ENCODE measurements at places on chromosomes 12 and 14.
A peak's percentile ranks its signal among the peaks of the same experiment; 100 is the strongest.

DNA sequence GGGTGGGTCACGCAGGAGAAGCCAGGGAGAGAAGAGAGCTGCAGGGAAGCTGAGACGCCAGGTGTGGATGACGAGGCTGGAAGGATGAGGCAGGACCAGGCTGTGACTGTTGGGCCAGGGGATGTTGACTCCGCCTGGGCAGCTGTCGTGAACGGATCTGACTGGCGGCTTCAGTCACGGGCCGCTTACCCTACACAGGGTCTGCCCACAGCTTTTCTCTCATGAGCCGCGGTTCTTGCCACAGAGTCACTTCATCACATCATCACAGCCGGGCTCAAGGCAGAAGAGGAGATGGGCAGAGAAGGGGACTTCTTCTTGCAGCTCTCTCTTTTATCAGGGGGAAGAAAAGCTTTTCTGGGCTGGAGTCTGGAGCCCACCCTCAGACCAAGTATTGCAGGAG, 7.7 kb downstream of the CLBA1 start:
- no peak for DNase-seq

DNA sequence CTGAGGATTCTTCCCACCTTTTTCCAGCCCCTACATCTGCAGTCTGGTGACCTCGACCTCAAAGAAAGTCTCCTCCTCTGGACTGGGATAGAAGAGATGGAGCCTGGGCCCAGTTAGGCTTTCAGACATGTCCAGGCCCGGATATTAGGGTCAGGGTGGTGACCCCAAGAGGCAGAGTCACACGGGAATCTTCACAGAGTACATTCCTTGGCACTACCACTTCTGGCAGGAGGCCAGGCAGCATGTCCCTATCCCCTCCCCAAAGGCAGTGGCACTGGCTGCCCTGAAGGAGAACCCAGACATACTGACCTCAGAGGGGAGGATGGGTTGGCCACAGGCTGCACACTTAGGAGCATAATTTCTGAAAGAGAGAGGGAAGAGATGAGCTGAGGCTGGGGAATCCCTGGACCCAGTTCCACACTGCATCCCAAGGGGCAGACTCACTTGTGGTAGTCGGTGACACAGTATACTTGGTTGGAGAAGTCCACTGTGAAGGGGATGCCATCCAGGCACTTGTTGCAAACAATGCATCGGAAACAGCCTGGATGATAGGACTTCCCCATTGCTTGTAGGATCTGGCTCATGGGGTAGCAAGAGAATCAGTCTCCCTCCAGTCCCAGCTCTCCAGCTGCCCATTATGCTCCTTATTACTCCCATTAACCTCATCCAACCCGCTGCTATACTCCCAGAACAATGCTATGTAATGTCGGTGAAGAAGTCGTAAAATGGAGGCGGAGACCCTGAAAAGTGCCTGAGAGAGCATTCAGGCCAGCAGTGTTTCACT, 7.6 kb downstream of the AJUBA start:
- no peak for DNase-seq

- no peak for DNase-seq
These were observed 1.1 kb upstream of the CLEC2D start for GRCh38 chr12:9668161-9669018.

DNA sequence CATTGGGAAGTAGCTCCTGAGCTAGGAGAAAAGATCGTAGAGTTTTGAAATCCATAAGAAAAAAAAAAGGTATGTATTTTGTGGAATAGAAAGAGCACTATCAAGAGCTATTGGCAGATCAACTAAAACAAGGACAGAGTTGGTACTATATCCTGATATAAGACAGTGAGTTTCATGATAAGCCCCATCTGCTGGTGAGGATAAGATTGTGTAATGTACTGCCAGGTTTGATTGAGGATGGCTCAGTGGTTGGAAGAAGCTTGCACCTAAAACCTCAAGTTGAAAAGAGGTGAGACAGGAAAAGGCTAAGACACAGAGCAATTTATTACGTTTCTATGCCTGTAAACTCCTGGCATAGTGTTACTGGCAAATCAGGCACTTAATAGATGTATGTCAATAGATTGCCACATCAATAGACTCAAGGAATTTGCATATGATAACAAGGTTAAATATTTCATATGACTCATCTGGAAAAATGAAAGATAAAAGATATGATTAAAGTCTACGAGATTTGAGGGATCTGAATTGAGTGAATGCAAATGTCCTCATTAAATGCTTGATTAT, 525.6 kb downstream of the FLRT2 start:
- no peak for DNase-seq

- no peak for DNase-seq
These were observed 96.1 kb downstream of the APAF1 start for GRCh38 chr12:98741196-98741555.

DNA sequence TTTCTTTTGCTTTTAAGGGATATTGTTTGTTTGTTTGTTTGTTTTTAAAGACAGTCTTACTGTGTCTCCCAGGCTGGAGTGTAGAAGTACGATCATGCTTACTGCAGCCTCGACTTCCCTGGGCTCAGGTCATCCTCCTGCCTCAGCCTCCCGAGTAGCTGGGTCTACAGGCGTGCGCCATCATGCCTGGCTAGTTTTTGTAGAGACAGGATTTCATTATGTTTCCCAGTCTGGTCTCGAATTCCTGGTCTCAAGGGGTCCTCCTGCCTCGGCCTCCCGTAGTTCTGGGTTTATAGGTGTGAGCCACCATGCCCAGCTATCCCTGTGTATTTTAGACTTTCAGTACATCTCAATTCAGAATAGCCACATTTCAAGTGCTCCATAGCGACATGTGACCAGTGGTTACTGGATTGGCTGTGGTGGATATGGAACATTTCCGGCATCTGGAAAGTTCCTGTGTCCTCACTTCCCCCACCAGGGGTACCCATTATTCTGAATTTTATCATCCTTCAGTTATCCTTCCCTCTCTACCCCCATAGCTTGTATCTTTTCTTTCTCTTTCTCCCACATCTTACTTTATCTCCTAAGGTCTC, 61.1 kb downstream of the HRK start:
- DNase-seq: no peak

DNA sequence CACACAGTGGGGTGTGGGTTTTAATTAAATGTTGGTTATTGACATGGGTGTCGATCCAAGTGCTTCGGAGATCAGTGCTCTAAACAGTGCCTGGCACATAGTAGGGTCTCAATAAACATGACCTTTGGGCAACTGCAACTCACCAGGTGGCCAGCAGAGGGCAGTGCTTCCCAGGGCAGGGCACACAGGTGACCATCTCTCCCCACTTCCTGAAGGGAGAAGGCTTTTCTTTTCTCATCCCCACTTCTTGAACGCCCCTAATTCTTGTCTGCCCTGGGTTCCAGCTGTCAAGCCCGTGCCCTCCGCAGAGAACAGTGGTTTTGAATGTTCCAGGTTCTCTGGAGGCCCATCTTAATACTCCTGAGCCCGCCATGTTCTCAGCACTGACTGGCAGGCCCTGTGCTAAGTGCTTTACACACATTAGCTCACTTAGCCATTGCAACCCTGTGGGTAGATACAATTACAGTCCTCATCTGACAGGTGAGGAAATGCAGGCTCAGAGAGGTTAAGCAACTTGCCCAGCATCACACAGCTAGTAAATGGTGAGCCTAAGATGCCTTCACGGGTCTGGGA, 16.3 kb downstream of the RAPGEF3 start:
- DNase-seq: peak; percentile 47

GRCh38 chr14:48125654-48126053, 450.2 kb upstream of the MDGA2 start:
- no peak for DNase-seq

DNA sequence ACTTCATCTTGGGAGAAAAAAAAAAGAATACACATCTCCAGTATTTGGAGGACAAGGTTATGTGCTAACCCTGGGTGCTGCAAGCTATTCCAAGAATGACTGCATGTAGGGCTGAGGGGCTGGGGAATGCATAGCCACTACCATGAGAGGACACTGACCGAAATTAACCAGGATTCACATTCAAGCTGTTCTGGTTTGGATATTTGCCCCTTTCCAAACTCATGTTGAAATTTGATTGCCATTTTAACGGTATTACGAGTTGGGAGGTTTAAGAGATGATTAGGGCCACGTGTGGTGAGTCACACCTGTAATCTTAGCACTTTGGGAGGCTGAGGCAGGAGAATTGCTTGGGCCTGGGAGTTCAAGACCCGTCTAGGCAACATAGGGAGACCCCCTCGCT, 18.5 kb upstream of the MARK3 start:
- DNase-seq: no peak

GRCh38 chr12:67989184-67989920, at the start of gene IFNG-AS1:
IFNG-AS1 (plus strand) TSS chr12:67989447.
- DNase-seq: no peak

DNA sequence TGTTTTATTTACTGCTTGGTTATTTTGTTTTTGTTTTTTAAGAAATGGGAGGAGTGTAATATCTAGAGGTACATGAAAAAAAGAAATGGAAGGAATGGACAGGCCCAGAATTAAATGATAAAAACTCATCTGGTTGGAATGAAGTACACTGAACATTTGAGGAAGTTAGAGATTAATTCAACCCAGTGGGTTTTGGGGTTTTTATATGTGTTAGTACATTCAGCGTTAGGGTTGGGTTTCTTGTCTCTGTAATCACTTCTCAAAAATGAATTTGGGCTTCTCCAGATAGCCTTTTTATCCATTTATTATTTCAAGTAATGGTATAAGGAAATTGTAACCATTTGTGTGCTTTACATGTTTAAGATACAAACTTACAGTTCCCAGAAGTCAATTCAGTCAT, 19.5 kb upstream of the NUP107 start:
- no peak for DNase-seq

DNA sequence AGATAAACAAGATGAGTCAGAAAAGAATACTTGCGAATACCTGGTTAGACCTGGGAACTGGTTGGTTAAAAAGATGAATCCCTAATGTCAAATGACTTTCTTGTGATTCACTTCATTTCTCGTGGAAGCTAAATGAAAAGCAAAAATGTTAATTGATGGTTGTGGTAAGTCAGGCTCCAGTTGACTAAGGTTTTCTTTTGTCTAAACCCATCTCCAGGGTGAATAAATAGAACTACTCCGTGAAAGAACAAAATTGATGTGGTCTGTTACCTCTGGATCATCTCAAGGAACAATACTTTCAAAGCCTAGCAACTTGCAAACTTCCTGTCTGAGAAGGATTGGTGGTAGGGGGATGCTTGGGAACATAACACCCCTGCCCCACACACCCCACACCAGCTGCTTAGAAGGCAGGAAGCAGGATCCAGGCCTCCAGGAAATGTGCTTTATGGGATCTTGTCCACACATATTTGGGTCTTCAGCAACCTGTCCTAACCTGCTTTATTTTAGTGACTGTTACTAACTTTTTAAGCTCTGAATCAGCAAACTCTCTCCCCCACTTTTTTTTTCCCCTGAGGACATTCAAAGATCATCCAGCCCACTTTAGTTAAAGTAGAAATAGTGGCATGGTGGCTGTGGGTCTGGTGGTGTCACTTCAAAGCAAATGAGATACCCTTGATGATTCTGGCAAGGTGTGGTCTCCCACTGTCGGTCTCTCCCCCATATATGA, 60.4 kb upstream of the PTHLH start:
- no peak for DNase-seq

- peak; percentile 41 for DNase-seq
These were observed 85.1 kb downstream of the DIP2B start for GRCh38 chr12:50589650-50590435.

GRCh38 chr12:31249356-31249755, 76.6 kb downstream of the SINHCAF start:
- no peak for DNase-seq

GRCh38 chr14:71659159-71659558, 273.1 kb upstream of the RGS6 start:
- DNase-seq: no peak

GRCh38 chr12:122979908-122980182, 636 bp upstream of the ARL6IP4 start:
- no peak for DNase-seq

DNA sequence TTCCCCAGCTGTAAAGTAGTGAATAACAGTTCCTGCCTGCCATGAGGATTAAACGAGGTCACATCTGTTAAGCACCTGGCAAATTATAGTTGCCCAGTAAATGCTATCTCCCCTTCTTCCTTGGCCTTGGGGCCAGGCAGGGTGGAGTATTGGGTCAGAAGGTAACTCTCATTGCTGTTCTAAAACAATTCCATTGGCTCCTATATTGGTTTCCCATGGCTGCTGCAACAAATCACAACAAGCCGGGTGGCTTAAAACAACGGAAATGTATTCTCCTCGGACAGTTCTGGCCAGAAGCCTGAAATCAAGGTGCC, 31.9 kb downstream of the MMAB start:
- DNase-seq: no peak

- DNase-seq: no peak
These were observed 11.8 kb upstream of the DERA start for GRCh38 chr12:15899282-15899870.

DNA sequence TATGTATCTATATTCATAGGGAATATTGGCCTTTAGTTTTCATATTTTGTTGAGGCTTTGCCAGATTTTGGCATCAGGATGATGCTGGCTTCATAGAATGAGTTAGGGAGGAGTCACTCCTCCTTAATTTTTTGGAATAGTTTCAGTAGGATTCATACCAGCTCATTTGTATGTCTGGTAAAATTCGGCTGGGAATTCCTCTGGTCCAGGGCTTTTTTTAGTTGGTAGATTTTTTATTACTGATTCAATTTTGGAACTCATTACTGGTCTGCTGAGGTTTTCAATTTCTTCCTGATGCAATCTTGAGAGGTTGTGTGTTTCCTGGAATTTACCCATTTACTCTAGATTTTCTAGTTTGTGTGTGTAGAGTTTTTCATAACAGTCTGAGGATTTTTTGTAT, 175.2 kb downstream of the EPS8 start:
- DNase-seq: no peak

DNA sequence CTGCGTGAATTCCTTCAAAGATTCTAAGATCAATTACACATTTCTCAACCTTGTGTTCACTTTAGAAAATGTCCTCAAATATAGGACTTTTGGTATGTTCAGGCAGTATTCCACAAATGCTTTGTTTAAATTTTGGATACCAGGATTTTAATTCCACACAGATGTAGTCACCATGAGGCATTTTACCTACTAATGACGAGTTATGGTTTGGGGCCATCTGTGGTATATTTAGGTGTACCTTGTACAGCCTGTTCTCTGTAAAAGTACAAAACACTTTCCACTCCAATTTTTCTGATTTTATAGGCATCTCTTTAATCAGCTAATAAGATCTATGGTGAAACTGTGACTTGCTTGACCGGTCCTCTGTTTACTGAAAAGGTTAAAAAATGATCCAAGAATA, 275.7 kb upstream of the PRICKLE1 start:
- DNase-seq: no peak

GRCh38 chr12:99235381-99235780, 412.2 kb upstream of the GARIN6 start:
- no peak for DNase-seq

GRCh38 chr14:61591862-61592261, 103.5 kb upstream of the HIF1A start:
- DNase-seq: no peak

Data from H54 (cell line).